ENCODE measurements at places on chromosomes 16 and 17. TPM values are rescaled to one million over a fixed set of nuclear protein-coding genes. Genes with fewer than 3 reads are reported as not detected.
A peak's percentile ranks its signal among the peaks of the same experiment; 100 is the strongest.

DNA sequence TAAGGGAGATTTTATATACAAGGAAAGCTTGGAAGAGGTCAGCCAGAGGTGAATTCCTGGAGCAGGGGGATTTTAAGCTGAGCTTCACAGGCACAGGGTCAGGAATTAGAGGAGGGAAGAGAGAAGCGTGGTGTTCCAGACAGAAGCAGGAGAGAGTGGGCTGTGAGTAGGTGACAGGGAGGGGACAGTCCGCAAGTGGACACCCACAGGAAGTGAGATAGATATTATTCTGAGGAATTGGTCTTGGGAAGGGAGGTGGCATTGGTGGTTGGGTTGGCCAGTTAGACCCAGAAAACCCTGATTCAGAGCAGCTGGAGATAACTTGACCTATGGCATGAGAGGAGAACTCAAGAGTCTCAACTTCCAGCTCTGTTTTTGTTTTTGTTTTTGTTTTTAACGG, 14.7 kb downstream of the PHB1 start:
- no peak for DNase-seq

- DNase-seq, result no peak
Measured at GRCh38 chr16:75497558-75497957, 2.3 kb upstream of the CHST6 start.

DNA sequence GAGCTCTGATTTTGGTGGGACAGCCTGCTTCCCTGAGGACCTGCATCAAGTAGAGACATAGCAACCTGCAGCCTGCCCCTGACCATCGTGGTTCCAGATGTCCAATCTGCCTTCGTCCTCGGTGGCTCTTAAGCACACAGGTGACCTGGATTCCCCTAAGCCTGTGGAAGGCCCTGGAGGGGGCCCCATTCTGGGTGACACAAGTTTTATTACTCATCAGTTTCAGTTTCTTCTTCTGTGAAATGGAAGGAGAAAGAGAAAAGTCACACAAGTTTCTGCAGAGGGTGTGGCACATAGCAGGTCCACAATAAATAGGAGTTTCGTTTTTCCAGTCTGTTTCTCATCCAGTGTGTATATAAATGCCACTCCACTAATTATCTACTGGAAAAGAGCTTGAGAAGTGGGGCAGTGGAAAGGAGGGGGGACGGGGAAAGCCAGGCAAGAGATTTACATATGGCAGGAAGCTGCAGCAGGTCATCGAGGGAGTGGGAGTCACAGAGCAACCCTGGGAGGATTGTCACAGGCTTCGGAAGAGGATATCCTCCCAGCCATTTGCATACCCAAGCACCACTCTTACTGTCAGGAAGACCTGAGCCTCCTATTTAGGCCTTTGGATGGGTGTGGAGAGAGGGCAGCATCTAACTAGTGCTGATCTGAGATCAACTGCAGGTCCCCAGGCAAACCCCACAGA, 10.0 kb upstream of the NOS2 start:
- no peak for DNase-seq

- DNase-seq, result no peak
Measured at GRCh38 chr16:89693289-89693731, 6.8 kb downstream of the CDK10 start.

DNA sequence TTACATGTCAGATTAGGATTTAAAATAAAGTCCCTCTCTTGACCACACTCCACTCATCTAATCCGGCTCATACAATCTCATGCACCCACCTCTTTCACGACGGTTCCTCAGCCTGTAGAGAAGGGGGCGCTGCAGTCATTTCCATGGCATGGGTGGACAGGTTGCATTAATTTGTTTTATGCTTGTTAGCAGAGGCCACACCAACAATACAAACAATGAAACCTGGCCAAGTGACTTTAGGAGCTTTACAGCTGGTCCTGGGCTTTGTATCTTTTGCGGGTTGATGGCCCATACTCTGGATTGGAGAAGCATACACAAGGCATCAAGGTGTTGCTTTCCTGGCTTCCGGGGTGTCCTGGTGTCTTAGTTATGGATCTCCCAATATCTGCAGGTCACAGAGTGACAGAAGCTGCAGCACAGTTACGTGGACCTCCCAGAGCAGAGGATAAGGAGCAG, 9.7 kb upstream of the SNF8 start:
- peak; percentile 77 for DNase-seq

The PRDM7 gene
- not detected for total RNA-seq

The OR1A1 gene
- not detected for total RNA-seq

DNA sequence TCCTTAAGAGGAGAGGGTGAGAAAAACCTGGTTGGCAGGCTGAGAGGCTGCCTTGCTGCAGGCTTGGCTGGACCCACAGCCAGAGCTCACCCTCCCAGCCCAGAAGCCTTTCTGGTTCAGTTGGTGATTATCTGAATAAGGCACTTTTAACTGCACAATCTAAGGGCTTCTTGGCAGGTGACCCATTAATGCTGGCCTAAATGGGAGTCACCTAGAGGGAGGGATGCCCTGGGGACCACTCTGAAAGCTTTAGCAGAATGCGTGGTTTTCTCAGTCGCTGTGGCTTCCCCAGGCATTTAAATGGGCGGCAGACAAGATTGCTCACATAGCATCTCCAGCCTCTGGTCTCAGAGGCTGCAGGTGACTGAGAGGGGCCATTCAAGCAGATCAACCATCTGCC, 33.2 kb upstream of the SHISA9 start:
- no peak for DNase-seq

DNA sequence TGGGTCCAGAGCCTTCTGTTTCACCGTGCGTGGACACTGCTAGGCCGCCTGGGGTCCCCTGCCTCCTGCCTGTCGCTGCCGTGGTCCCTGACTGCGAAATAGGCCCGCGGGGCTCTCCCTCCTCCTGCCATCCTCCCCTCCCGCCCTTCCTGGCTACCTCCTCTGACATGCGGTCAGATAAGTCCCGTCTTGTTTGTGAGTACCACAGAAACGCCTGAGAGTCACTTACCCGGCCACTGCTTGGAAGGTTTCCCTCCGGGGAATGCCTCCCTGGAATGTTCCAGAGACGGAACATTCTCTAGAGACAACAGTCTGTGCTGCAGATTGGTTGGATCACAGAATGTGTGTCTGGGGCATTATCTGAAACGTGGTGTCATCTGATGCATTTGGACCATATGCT, 22.7 kb downstream of the CIBAR2 start:
- peak; percentile 23 for DNase-seq

The ARL5C gene
- total RNA-seq, result not detected

GRCh38 chr16:72211110-72211509, 39.2 kb upstream of the PMFBP1 start:
- DNase-seq, result no peak

The TMEM238L gene
- total RNA-seq, result not detected

The CNTNAP4 gene
- not detected for total RNA-seq

Data from fibroblast of villous mesenchyme (primary cell).